ENCODE measurements at places on chromosomes 2 and 18.

DNA sequence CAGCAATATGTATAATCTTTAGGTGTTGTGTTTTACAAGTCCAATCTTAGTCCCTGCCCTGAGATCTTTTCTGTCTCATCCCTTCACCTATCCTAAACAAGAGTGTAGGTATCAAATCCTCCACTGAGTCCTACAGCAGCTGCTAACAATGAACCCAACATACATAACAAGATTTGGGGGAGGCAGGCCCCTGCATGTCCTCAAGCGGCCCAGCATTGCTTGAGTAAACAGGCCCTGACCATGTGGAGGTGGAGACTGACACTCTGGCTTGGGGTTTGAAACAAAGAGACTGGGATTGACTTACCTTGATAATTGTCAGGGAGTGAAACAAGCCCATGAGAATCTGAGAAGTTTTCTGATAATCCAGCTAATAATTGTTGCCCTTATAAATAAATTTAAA is 213.4 kb downstream of the STK39 start:
- DNase-seq: no peak

DNA sequence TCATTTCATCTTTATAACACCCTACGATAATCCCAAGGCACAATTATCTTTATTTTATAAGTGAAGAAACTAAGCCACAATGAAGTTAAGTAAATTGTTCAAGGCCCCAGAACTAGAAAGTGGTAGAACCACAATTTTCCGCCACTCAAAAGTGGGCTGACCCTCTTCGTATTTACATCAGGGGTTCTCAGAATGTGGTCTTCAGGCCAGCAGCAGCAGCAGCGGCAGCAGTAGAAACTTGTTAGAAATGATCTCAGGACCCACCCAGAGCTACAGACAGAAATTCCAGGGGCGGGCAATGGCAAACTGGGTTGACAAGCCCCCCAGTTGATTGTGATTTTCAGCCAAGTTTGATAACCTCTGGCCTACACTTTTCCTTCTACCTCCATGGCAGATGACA is 62.8 kb downstream of the LBH start:
- no peak for DNase-seq

GRCh38 chr2:176056406-176056805 is 27.4 kb downstream of the EVX2 start:
- DNase-seq: peak; percentile 19

DNA sequence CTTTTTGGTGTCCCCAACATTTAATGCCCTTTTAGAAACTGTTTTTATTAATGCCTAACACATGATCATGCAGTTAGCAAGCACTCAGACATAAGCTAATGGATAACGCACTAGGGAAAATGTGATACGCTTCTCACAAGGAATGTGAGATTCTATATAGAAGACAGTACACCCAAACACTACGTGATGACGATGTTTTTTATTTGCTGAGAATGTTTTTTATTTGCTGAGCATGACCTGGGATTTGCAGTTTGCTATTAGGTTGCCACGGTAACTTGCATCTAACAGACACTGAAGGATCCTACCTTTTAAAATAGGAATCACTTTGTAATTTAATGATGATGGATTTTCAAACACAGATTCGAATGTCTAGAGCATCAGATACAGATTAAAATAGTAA is 4.9 kb downstream of the SMC6 start:
- DNase-seq: no peak

- no peak for DNase-seq
Measured at GRCh38 chr2:213016166-213016983, 135.0 kb downstream of the IKZF2 start.

GRCh38 chr2:5995832-5996231 is 303.6 kb downstream of the SOX11 start:
- no peak for DNase-seq

GRCh38 chr2:19868701-19869580 is 32.8 kb downstream of the TTC32 start:
- peak; percentile 22 for DNase-seq

DNA sequence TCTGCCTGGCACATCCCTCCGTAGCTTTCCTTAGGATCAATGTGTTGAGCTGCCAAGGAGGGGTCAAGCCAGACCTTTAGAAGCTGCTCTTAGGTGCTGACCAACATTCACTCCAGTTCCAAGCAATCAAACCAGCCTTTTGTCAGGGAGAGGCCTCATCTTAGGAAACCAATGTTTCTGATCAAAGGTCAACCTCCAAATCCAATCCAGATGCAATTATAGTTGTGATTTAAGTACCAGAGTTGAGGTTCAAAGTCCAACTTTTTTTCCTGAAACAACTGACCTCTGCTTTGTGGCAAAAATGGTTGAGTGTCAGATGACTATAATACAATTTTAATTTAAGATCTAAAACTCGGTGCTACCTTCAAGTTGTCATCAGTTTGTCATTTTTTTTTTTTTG is 303.4 kb downstream of the ALK start:
- no peak for DNase-seq

DNA sequence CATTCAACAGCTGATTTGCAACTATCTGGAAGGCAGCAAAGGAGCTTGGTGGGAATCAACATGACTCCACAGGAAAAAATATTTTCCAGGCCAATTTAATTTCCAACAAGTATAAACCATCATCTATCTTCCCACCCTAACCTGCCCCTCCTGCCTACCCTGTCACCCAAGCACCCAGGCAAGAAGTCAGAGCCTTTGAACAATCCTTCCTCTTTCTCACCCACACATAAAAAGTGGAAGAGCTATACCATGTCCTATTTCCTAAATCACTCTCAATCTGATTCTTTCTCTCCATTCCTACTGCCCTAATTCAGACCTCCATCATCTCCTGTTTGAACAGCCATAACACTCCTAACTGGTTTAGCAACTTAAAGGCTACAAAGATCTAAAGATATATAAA is 12.7 kb downstream of the SPIRE1 start:
- no peak for DNase-seq

- DNase-seq: no peak
Measured at GRCh38 chr18:33928231-33928630, 296.5 kb downstream of the NOL4 start.

DNA sequence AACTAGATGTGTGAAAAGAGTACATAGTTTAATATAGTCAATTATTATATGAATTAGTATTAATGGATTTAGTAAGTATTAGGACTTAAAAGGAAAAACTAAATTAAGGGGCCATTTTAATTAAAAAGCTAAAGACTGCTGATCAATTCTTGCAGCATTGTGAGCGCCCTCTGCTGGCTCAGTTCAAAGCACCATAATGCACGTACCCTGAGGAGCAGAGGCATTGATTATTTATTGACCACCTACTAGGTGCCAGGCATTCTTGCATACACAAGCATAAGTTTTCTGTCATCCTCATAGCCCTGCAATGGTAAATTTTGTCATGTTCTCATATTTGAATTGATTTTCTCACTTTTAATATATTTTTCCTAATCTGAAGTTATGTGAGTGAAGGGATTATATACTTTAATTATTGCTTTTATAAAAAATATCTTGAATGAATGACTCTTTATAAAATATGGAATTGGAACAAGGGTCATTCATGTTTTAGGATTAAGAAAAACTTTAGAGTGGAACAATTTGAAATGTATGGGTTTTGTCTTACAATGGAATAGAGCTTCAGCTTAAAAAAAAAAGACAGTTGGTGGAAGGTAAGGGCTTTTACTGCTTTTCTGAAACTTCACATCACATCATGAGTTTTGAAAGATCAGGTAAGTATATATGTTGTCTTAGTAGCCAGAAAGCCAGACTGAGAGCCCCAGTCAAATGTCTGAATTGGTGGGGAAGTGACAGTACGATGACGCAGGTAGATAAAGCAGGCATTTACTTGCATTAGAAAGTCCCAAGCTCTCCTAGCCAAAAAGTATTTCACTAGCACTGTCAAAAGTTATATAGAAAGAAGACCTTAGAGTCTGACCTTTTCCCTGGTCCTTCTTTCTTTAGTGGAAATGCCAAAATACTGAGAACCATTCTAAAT is 9.7 kb downstream of the ITGA4 start:
- peak; percentile 81 for DNase-seq
